Esophagus squamous epithelium (tissue), 5 donors: ENCODE measurements at places on chromosomes 7 and 10. TPM values are rescaled to one million over a fixed set of nuclear protein-coding genes. Genes with fewer than 3 reads are reported as not detected.

DNA sequence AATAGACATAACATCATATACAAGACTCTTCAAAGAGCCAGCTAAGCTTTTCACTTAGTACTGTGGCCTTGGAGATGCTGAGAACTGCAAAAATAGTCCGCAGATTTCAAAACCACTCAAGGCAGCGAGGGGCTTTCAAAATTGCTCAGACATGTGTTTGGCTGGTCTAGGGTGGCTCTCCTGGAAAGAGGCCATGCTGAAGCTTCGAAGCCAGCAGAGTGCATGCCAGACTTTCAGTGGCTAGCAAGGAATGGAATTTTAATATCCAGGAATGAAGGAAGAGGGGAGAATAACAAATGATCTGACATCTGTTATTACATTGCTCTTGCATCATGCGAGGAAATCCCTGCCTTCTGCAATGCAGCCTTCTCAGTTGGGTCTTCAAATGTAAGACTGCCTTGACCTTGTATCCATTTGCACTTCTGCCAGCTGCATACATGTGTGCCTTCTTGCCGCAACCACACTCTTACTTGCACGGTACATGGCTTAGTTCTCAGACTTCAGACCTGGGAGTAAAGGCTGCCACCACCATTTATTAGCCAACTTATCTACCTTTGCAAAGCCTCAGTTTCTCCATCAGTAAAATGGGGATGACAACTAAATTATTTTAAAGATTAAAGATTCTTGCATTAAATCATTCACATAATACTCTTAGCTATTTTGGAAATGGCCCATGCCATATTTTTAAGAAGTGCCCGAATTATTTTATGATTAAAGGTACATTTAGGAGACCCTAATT, 55.9 kb downstream of the ITIH5 start:
- DNase-seq, result no peak

DNA sequence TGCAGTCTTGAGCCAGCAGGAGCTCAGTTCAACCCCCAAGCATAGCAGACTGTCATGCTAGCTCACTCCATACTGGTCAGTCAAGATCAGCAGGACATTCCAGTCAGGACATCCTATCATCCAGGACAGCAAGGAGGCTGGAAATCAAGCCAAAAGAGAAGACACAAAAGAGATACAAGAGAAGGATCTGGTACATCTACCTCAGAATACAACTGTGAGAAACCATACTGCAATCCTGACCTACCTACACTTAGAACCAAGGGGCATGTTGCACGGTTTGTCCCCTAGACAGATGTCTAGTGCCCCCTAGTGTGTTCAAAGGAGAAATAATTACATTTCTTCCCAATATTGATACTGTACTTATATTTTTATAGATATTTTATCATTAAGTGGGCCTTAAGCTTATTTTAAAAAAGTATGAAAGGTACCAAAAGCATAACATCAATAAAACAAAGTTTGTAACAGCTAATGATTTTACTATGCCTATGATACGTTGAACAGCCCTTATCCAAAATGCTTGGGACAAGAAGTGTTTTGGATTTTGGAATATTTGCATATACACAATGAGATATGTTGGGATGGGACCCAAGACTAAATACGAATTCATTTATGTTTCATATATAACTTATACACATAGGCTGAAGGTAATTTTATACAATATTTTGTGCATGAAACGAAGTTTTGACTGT, 26.7 kb downstream of the ERCC6 start:
- DNase-seq, result no peak

- no peak for DNase-seq
These were observed 40.2 kb upstream of the KLF6 start for GRCh38 chr10:3825244-3825643.

Gene ST8SIA6
- 2.3 TPM for total RNA-seq

DNA sequence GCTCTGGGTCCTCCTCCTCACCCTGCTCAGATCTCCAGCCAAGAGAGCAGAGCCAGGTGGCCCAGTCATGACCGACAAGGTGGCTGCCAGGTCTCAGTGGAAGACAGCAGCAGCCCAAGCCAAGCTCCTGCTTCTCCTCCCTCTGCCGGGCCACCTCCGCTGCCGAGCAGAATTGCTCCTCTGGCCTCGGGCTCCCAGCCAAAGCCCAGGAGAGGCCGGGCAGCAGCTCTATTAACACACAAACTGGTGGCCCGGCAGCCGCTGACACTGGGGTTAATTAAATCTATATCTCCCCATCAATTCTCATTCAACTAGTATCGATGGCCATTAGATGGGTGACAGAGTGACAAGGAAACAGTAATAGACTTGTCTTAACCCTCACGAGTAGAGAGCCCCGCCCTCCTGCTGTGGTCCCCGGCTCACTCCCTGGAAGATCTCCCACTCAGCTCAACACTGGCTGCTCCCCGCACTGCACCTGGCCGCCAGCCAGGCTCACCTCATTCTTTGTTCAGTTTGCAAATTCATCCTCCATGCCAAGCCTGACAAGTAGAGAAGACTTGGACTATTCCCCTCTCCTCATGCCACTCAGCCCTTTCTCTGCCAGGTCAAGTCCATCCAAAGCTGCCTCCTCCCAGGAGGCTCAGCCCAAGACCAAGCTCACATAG, 74.1 kb upstream of the UNC5B start:
- DNase-seq, result no peak

Gene LDB3
- 0.27 TPM for total RNA-seq

DNA sequence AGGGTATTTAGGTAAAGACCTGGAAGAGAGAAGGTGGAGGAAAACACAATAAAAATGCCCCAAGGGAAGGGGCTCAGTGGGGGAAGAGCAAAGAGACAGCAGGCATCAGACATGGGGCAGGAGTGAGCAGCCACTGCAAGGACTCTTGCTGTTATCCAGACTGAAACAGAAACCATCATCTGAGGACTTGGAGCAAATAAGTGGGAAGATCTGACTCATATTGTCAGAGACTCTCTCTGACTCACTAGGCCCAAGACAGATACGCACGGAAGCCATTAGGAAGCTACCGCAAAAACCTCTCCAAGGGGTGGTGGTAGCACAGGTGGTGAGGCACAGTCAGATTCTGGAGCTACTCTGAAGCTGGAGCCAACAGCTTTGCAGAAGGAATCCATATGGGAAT, 110.7 kb downstream of the RNF32 start:
- DNase-seq, result no peak

Gene NCF1
- 1.8 TPM for total RNA-seq

DNA sequence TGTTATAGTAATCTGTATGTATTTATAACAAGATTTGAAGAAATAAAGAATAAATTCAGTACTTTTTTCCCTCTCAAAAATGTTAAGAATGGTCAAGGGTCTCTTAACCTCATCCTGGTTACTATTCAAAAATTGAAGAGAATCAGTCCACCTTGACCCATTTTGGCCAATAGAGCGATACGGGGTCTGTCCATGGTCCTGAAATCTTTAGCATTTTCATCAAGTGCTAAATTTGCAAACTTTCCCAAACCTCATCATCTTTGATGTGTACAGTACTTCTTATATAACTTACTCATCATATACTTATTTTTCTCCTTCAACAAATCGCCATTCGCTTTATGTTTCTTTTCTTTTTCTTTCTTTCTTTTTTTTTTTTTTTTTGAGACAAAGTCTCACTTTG, 23.6 kb downstream of the TMEM178B start:
- no peak for DNase-seq

DNA sequence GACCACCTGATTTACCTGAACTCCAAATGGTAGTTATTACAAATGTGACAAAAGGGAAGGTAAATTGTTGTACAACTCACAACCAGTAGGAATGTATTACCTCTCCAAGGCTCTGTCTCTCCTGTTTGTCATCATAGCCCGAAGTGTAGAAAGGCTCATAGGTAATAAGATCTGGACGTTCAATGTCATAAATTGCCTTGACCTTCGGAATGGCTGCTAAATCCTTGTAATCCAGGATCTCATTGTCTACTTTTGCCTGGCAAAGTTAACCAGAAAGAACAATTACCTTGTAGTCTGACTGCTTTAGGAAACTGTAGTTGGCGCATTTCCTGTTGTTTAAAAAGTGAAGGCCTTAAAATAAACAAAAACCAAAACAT, 68.6 kb upstream of the AFAP1L2 start:
- DNase-seq, result no peak

Gene OPTN
- 36.5 TPM for total RNA-seq

Gene DEPP1
- total RNA-seq, result 6.1 TPM

Gene SCD
- total RNA-seq, result 64.3 TPM

GRCh38 chr10:3095373-3096139, 28.2 kb downstream of the PFKP start:
- DNase-seq, result no peak

- DNase-seq, result no peak
These were observed 33.9 kb downstream of the FAM107B start for GRCh38 chr10:14740684-14741247.

GRCh38 chr7:27895551-27895950, 155.6 kb downstream of the TAX1BP1 start:
- no peak for DNase-seq

- DNase-seq, result no peak
These were observed 103.1 kb upstream of the PARD3 start for GRCh38 chr10:34918060-34918775.

DNA sequence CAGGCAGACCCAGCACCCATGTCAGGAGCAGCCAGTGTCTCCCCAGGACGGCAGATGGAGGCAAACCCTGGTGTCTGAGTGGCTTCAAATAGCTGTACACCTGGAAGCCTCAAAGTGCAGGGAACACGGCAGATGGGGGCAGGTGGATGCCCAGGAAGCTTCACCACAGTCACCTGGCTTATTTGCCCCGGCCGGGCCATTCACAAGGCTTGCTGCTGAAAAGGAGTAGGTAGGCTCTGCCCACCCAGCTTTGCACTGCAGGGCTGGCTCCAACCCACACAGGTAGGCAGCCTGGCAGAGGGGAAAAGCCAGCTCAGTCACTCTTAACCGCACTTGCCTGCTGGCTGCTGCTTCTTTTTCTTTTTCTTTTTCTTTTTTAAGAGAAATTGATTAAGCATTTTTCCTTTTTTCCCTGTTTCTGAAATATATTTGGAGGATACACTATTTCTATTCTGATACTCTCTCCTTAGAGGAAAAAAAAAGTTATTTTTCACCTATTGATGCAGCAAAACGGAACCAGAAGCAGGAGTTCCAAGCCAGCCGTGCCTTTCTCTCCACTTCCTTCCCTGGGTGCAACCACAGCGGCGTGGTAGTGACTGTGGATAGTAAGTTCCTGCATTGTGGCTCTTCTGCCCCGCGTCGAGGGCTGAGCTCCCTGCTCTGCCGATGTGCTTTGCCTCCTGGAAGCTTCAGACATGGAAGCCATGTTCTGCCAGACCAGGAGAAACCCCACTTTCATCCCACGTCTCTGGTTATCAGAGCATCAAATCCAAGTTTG, 118.3 kb downstream of the KLF6 start:
- DNase-seq, result no peak

DNA sequence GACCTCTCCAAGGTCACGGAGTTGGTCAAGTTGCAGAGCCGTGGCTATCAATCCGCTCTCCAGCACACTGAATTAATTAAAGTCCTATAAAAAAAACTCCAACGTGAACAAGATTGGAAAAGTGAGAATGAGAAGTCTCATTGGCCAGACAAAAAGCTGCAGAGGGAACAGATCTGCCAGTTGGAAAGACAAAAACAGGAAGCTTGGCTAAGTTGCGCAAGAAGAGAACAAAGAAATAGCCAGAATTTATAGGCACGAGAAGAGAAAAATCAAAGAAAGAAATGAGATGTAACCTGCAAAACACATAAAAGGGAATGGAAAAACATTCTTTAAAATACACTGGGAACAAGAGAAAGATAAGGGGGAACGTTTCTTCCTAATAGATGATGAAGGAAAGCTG, 45.7 kb upstream of the CRTAC1 start:
- no peak for DNase-seq

DNA sequence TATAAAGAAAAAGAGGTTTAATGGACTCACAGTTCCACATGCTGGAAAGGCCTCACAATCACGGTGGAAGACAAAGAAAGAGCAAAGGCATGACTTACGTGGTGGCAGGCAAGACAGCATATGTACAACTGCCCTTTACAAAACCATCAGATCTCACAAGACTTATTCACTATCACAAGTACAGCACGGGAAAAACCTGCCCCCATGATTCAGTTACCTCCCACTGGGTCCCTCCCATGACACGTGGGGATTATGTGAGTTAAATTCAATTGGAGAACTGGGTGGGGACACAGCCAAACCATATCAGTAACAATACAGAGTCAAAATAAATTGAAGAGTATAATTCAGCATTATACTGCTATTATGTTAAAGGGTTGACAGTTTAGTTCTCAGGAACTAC, 37.8 kb downstream of the RNLS start:
- DNase-seq, result no peak

GRCh38 chr10:99689461-99689860, 30.2 kb downstream of the ENTPD7 start:
- no peak for DNase-seq

DNA sequence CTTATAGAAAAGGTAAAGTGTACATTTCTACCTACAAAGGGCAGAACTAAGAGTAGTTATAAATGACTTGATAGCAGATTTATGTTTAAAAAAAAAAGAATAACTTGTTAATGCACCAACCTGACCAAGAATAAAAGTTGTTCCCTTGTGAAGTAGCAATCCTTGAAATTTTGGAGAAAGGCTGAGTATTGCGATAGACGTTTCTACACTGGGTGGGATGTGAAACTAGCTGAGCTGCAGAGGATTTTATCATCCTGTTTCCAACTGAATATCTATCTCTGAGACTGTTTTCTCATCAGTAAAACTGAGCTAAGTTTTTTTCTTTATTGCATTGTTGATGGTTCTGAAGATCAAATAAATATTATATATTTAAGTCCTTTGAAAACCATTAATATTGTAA, 14.6 kb downstream of the MDFIC start:
- no peak for DNase-seq

DNA sequence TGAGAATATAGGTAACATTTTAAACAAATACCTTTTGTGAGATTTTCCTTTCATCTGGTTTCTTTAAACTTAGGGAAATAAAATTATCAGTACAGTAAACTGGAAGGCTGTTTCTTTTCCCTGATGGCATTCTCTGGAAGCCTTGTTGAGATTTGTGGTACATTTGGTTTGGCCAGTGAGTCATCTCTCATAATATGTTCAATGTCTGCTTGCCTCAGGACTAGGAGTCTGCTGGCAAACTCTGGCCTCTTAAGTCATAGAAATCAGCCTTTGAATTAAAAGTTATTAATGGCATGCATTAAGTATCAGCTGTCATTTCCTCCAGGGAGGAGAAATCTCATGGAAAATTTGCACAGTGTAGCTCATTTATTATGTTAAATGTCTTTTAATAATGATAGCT, 316.6 kb upstream of the KIAA1217 start:
- no peak for DNase-seq

- no peak for DNase-seq
These were observed 39.7 kb downstream of the AHCYL2 start for GRCh38 chr7:129264534-129264933.

DNA sequence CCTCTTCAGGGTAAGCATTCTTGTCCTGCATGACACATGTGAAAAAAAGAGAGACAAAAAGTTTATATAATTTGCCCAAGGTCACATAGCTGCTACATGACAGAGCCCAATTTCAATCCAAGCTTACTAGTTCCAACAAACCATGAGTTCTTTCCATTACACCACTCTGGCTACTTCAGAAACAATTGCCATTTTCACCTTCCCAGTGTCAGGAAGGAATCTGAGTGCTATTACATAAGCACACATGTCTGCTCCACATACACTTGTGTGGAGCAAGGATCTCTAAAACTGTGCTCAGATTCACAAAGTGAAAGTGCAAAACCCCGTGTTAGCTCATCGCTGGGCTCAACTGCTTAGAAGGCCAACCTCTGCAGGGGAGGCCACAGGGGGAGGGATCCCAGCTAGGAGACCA, 356.2 kb upstream of the NFE2L3 start:
- DNase-seq, result no peak

Gene MMD2
- not detected for total RNA-seq

GRCh38 chr7:76149847-76150691, 51.6 kb upstream of the SRRM3 start:
- DNase-seq, result no peak

GRCh38 chr7:43105521-43106120, 6.8 kb upstream of the HECW1 start:
- no peak for DNase-seq
